Activated naive CD8-positive, alpha-beta T cell treated with anti-CD3 and anti-CD28 coated beads for 36 hours (primary cell): ENCODE measurements at places on chromosomes 6 and 20. TPM values are rescaled to one million over a fixed set of nuclear protein-coding genes. Genes with fewer than 3 reads are reported as not detected.

HLA-DOA gene
- 9.9 TPM for total RNA-seq

TMEM244 gene
- total RNA-seq = not detected

C6orf141 gene
- 0.28 TPM for total RNA-seq

TREML2 gene
- total RNA-seq = 8.9 TPM

UNC5CL gene
- total RNA-seq = 1.3 TPM

PET117 gene
- total RNA-seq = 21.4 TPM

GRCh38 chr6:52595796-52596130, 18.9 kb upstream of the TRAM2 start:
- no peak for DNase-seq

DNA sequence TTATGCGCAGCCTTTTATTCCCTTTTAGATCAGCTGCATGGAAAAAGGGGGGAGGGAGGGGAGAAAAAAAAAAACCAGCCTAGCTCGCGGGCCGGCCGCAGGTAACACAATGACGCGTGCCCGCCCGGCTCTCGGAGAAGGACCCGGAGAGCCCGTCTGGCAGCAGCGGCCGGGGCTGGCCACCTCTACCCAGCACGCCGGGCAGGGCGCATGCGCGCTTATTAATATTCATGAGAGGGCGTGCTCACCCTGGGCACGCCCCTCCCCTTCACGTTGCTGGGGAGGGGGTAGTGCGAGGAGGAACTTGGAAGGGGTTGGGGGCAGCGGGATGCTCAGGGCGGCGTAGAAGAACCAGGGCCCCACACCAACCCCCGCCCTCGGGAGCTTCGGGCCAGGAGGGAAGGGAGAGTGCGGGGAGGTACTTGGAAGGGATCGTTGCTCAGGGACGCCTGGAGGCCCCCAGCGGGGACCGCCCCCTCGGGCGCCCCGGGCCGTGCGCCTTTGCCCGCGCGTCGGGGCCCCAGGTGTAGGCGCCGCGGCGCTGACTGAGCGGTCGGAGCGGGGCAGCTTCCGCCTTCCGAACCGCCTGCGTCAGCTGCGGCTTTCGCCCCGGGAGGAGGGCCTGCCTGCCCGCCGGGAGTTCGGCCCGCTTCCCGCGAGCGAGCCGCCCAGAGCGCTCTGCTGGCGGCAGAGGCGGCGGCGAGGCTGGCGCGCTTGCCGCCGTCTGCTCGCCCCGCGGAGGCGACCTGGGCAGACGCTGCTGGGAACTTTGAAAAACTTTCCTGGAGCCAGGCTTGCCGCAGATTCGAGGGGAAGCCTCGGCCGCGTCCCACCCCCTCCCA, at the start of gene JAG1:
Gene JAG1, minus strand, starts transcription at position 158 of the 842 bp plus-strand sequence. CDS start 469 bp downstream, outside the sequence.
- peak; percentile 75 for DNase-seq

GRCh38 chr20:51306521-51307358, 235.8 kb downstream of the NFATC2 start:
- DNase-seq = peak; percentile 74

GRCh38 chr6:17450397-17450796, 57.0 kb downstream of the CAP2 start:
- no peak for DNase-seq

GRCh38 chr6:118324116-118324515, 224.0 kb upstream of the PLN start:
- DNase-seq = no peak

- peak; percentile 61 for DNase-seq
Observed at GRCh38 chr20:50992733-50993457, 30.0 kb downstream of the KCNG1 start.

DNA sequence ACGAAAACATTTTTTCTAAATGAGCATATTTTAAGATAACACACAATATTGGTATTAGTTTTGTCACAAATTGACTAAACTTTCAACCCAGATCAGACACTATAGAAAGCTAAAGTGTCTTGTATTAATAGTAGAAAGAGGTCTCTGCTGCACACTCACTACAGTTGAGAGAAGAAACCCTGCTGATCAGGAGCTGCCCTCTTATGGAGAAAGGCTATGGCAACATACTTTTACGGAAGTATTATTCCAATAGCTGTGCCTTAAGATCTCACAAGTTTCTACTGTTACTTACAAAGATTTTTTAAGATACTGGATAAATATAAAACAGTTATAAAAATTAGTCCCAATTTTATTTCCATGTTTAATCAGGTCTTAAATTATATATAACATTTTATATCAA, 155.7 kb downstream of the RIMS1 start:
- DNase-seq = no peak

DNA sequence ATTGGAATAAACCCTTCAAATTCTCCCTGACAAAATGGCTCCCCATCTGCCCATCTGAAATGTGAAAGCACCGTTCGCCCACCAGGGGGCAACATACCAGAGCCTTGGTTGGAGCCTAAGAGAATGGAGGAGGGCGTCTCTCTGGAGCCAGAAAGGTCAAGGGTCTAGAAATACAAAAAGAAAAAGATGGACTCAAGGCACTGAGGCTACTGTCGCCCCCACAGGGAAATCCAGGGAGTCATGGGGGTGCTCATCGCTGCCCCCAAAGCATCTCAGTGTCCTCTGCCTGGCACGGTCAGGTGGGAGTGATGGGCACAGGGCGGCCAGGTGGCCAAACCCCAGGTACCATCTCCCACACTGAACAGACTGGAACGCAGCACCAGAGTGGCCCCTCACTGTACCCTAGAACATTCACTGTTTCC, 136.3 kb downstream of the ZMYND8 start:
- DNase-seq = peak; percentile 36

GRCh38 chr6:33632558-33633039, 11.5 kb downstream of the ITPR3 start:
- DNase-seq = peak; percentile 60

GRCh38 chr6:44262467-44263353, 2.6 kb downstream of the NFKBIE start:
- no peak for DNase-seq

DNA sequence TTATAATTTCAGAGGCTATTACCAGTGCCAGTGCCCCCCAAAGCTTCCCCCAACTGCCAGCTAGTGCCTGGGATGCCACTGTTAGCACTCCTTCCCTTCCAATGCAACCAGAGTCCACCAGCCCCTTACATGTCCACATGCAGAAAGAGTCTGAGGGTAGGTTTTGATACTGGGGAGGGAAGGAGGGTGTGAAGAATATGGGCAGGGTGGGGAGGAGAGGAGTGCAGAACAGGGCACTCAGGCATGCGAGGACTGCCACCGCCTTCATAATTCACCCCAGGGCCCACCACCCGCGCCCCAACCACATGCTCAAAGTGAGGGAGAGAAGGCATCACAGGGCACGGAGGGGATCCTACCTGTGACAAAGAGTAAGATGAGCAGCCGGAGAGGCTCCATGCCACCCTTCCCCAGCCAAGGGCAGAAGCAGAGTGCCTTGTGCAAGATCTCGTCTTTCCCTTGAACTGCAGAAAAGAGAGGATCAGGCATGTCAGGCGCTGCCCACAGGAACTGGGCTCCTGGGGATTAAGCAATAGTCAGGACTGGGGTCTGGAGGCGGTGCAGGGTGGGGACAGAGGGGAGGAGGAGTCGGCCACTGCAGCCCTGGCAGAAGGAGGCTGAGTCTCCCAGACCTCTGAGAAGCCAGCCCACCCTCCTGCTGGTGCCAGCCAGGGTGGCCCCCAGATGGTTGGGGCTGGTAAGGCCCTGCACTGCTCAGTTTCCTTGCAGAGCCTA, at the start of gene TREM2:
Gene TREM2, minus strand, starts transcription at position 430 of the 732 bp plus-strand sequence. Its CDS starts 34 bp downstream, at position 396.
- no peak for DNase-seq
